Nephron progenitor cell (in vitro differentiated cells): ENCODE measurements at places on chromosomes 12 and 14.

- DNase-seq: no peak
These were observed 1.7 kb downstream of the YY1 start for GRCh38 chr14:100240668-100241032.

- no peak for DNase-seq
These were observed 236.0 kb downstream of the ETNK1 start for GRCh38 chr12:22860926-22861325.

- no peak for DNase-seq
These were observed 1.7 kb downstream of the TIGAR start for GRCh38 chr12:4322726-4323125.

GRCh38 chr14:22844221-22845102 is 8.1 kb downstream of the MMP14 start:
- no peak for DNase-seq

DNA sequence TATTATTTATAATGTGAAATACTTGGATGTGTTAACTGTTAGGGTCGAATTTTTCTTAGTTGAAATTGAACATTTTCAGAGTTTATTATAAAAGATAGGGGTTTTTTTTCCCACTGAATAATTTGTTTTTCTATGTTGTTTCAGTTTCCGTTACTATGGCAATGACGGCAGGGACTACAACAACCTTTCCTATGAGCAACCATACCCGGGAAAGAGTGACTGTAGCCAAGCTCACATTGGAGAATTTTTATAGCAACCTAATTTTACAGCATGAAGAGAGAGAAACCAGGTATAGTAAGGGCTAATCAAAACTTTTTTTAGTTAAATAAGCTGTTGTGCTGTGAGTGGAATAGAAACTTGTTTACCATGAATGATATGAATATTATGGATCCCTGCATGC is 35.1 kb upstream of the BMAL2 start:
- DNase-seq: no peak

GRCh38 chr14:103638594-103638993 is 9.6 kb downstream of the KLC1 start:
- no peak for DNase-seq

DNA sequence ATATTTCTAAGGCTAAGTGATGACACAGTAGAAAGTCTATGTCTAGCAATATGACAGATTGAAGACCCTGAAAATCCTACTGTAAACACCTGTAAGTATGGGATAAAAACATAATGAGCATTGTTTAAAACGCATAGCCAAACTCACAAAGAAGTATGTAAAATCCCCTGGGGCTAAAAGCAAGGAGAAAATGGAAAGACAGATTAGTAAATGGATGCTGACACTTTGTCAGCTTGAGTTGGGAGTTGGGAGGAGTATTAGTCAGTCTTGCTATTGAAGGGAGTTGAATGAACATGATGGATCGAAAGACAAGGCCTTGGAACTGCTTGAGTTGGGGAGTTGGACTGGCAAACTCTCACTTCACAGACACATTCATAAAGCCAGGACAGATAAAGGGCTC is 79.0 kb upstream of the PRKD1 start:
- DNase-seq: no peak

DNA sequence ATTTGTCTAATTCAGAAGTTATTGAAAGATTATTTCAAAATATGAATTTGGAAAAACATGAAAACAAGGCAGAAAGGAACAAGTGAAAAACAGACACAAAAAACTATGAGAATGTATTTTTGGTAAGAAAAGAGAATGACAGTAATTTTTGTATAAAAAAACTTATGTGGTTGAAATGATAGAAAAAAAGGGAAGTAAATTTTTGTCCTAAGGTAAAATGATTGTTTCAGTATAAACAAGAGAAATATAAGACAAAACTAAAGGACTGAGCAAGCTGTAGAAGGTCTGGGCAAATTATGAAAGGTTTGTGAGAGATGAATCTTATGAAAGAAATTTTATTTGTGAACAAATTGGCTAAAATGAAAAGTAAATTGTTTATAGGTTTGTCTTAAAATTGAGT is 44.6 kb downstream of the CEP83 start:
- DNase-seq: no peak

DNA sequence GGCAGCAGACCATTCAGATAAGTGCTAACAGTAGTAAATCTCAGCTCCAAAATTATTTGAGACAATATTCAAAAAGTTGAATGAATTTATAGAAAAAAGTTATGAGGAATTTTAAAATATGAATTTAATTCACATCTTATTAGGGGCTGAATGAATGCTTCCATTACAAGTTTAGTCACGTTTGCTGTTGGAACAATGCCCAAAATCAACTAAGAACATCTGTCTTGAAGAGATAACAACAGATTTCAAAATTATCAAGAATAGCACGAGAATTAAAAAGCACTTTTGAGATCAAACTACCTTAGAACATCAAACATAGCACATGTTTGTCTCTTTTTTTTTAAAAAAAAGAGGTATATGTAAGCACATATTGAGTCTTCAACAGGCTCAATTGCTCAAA is 115.4 kb upstream of the PPFIA2 start:
- DNase-seq: no peak

GRCh38 chr14:89348722-89349121 is 68.3 kb downstream of the FOXN3 start:
- DNase-seq: no peak

- DNase-seq: no peak
These were observed 232.0 kb downstream of the PPM1H start for GRCh38 chr12:62703011-62703380.

GRCh38 chr14:76603713-76604112 is 157.6 kb upstream of the VASH1 start:
- DNase-seq: no peak

DNA sequence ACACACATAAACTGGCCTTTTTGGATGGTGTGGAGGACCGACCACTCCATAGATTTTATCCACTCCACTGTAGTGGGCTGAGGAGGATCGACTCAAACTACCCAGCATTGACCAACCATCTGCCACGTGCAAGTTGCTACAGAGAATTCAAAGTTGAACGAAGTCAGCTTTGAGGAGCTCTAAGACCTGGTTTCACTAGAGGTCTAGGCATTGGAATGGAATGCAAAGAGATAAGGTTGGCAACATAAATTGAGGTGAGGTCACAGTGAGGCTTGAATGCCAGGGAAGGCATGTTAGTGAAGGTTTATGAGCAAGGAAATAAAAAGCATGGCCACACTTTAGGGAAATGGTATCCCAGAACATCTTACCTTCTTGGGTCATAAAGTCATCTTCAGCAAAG is 14.5 kb downstream of the VWF start:
- DNase-seq: no peak

GRCh38 chr12:113819495-113819894 is 146.6 kb downstream of the RBM19 start:
- no peak for DNase-seq

- no peak for DNase-seq
These were observed 51.3 kb downstream of the SRGAP1 start for GRCh38 chr12:63895841-63896240.

- no peak for DNase-seq
These were observed 12.0 kb downstream of the DEPDC4 start for GRCh38 chr12:100254876-100255275.

GRCh38 chr12:1608713-1609119 is 14.3 kb upstream of the FBXL14 start:
- no peak for DNase-seq

DNA sequence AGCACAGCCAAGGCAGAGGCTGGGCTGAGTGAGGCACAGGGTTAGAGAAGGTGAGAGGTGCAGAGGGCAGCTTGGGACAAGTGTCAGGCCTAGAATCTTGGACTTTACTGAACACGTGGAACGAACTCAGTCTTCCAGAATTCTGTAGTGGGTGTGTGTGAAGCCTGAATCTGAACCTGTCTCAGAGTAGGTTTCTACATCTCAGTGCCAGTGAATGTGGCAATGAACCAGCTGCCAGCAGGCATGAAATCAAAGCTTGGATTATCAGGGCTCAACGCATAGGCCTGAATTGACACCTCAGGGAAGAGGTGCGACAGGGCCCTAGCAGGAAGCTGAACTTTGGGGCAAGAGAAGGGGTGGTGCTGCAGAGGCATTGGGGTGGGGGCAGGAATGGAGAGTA is 104.6 kb downstream of the SAMD4A start:
- DNase-seq: no peak

- DNase-seq: no peak
These were observed 92.9 kb upstream of the EGLN3 start for GRCh38 chr14:34043627-34044372.

- no peak for DNase-seq
These were observed 13.3 kb downstream of the REM2 start for GRCh38 chr14:22896356-22896755.

DNA sequence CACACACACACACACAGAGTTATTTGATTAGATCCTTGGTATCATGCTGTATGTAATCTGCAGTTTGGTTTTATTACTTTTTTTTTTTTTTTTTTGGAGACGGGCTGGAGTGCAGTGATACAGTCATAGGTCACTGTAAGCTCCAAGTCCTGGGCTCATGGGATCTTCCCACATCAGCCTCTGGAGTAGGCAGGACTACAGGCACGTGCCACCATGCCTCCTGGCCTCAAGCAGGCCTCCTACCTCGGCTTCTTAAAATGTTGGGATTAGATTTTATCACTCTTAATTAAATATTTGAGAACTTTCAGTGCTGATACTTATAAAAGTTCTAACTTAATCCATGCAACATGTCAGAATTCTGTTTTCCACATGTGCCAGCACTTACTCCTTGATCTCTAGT is 31.3 kb upstream of the PSEN1 start:
- no peak for DNase-seq

- DNase-seq: no peak
These were observed 53.3 kb upstream of the STK38L start for GRCh38 chr12:27190761-27191160.

DNA sequence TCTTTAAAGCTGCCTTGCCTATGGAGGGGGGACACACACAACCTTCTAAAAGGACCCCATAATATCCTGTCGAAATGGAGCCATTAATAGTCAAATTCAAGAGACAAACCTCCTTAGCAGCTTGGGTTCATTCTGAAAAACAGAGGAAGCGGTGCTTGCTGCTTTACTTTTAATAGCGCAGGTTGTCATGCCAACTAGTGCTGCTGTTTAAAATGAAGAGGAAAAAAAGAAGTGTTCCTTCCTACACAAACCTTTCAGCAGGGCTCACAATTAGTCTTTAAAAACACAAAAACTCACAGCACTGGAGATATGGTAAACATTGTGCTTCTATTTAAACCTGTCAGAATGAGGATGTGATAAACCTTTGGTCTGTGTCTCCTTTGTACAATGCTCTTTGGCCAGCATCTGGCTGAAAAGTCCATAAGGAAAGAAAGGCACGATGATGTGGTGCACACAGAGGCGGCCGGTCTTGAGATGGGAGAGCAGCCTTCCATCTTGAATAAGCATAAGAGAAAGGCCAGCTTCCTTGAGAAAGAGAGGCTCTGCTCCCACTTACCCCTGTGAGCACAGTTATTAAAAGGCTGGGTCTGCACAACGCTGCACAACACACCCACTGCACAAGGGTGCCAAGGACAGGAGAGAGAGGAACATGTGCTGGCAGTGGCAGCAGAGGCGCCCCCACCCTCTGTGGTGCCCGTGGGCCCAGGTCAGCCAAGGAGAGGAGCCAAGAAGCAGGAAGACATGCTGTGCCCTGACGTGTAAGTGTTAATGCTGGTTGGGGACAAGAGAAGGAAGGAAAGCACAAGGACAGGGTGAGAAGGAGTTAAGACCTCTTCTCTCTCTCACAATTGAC is 144.6 kb downstream of the TTC7B start:
- no peak for DNase-seq

GRCh38 chr12:123367511-123367910 is 2.9 kb upstream of the SBNO1 start:
- no peak for DNase-seq

GRCh38 chr14:50763382-50764007 is 67.5 kb downstream of the NIN start:
- DNase-seq: no peak

- no peak for DNase-seq
These were observed 27.6 kb downstream of the ETFBKMT start for GRCh38 chr12:31687101-31687527.

- DNase-seq: no peak
These were observed 42.8 kb downstream of the ACSM4 start for GRCh38 chr12:7346551-7347225.

DNA sequence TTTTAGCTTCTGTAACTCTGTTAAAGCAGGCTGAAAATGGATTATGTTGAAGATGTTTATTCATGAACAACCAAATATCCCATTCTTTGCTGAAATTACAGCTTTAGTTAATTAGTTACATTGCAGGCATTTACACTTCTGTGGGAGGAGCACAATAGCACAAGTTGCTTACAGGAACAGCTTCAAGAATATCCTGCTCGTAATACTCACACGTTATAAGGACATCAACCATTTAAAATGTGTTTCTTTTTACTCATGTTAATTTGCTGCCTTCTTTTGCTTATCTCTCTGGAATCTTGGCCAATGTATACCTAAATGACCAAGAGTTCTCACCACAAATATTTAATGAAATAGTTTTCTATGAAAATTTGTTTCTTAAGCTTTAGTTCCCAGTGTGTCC is 305.2 kb upstream of the SYT1 start:
- DNase-seq: no peak

GRCh38 chr12:83767723-83768122 is 1081.0 kb downstream of the TMTC2 start:
- no peak for DNase-seq

DNA sequence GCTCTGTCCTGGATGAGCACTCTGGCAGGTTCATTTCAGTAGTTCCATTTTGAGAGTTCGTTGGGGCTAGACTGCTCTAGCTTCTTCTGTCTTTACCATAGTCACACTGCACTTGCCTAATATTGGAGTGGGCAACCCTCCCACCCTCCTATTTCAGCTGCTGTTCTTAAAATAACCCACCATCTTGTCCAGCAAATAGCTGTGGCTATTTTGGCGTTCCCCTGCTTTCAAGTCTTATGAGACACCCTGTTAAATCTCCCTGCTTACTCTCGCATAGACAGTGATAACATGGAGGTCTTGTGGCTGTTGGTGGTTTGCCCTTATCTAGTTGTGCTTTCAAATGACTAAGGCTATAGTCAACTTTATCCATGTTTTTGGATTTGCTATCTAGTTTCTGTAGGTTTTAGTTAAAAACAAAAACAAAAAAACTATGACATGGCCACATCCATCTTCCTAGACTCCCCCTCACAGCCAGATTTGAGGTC is 65.5 kb downstream of the LRP6 start:
- no peak for DNase-seq

- DNase-seq: no peak
These were observed 89.8 kb downstream of the CHST11 start for GRCh38 chr12:104546575-104546974.

DNA sequence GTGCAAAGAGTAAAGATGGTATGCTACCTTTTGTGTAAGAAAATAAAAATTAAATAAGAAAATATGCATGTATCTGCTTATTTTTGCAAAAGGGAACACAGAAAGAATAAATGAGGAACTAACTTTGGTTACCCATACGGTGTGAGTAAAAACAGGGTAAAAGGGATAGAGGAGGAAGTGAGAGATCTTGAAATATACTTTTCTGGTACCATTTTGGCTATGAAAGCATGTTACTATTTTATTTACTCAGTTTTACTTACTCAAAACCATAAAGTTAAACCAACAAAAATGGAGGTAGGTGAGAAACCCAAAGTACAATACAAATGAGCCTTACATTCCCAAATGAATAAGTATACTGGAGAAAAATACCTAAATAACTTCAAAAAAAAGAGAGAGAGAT is 122.0 kb upstream of the EGLN3 start:
- no peak for DNase-seq
